Left ventricle myocardium inferior (tissue), 1 donor: ENCODE measurements at places on chromosomes 4 and X. TPM values are rescaled to one million over a fixed set of nuclear protein-coding genes. Genes with fewer than 3 reads are reported as not detected.

MAP9 gene
- total RNA-seq = 6.6 TPM

TEX13B gene
- total RNA-seq = not detected

LNX1 gene
- 9.5 TPM for total RNA-seq

TMEM255A gene
- total RNA-seq = 0.38 TPM

GPR82 gene
- total RNA-seq = 0.19 TPM

MPC1L gene
- not detected for total RNA-seq

FHIP1A gene
- 21.4 TPM for total RNA-seq

- no peak overlapping the region for H3K4me3 ChIP-seq
- no peaks in the 10 kb centered on the region for H3K36me3 ChIP-seq
- no peak for DNase-seq
- no peaks in the 10 kb centered on the region for H3K4me1 ChIP-seq
- H3K27ac ChIP-seq = no peak overlapping the region
Observed at GRCh38 chr4:25755911-25756310, 100.3 kb downstream of the SLC34A2 start.

DNA sequence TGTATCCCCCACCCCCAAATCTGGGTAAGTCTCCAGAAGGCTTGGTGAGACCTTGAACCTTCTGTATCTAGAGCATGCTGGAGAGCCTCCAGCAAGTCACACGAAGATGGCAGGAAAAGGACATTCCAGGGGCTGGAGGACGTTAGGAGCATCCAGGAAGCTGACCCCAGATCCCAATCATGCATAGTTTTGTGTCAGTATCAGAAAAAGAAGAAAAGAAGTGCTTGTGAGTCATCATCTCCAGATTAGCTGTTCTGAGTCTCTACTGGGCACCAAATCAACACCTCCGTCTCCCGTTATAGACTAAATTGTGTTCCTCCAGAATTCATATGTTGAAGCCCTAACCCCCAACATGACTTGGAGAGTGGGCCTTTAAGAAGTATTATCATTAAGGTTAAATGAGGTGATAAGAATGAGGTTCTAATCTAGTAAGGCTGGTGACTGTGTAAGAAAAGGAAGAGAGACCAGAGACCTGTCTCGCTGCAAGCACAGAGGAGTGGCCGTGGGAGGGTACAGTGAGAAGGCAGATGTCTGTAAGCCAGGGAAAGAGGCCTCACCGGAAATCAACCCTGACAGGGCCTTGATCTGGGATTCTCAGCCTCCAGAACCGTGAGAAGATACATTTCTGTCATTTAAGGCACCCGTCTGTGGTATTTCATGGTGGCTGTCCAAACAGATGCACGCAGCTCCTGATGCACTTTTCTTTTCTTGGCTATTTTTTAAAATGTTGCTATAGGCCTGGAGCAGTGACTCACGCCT is 38.1 kb upstream of the CLDN24 start:
- no peak overlapping the region for H3K27ac ChIP-seq
- H3K4me3 ChIP-seq = no peak overlapping the region

DNA sequence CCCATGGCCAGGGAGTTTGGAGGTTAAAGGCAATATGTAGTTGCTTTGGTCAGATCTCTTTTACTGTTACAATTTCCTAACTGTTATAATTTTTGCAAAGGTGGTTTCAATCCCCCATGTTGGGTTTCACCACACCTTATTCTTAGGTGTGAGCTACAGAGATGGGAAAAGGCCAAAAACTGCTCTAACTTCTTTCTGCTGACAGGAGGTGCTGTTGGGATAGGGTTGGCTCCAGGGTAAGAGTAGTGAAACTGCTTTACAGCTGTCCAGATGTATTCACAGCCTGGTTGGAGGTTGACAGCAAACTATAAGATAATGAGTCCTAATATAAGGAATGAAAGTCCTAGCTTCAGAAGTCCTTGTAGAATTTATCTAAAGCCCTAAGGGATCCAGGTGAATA is 181.3 kb upstream of the TEX13D start:
- no peaks in the 10 kb centered on the region for H3K4me1 ChIP-seq
- no peak overlapping the region for H3K4me3 ChIP-seq
- DNase-seq = no peak
- no peaks in the 10 kb centered on the region for H3K36me3 ChIP-seq
- H3K27ac ChIP-seq = no peak overlapping the region
- no peaks in the 10 kb centered on the region for H3K27me3 ChIP-seq

- H3K4me3 ChIP-seq = no peak overlapping the region
- H3K4me1 ChIP-seq = no peaks in the 10 kb centered on the region
- H3K36me3 ChIP-seq = no peaks in the 10 kb centered on the region
- no peak for DNase-seq
- H3K27me3 ChIP-seq = no peaks in the 10 kb centered on the region
- no peak overlapping the region for H3K27ac ChIP-seq
Observed at GRCh38 chrX:119156241-119156640, 28.6 kb upstream of the KIAA1210 start.

DNA sequence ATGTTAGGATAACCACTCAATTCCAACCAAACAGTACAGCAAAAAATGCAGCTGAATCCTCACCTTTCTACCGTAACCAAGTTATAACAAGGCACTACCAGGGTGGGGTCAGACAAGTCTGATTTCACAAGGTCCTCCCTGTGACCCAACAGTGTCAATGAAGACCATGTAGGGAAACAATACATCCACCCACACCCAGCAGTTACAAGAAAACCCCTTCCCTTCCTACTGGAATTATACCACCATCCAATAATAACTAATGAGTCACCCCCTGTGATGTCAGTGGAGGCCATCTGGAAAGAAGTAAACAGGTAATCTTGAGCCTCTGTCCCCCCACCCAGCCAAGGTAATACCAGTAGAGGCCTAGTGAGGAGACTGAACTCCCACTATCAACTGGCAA is 117.6 kb downstream of the FGF16 start:
- no peak overlapping the region for H3K4me3 ChIP-seq
- H3K27me3 ChIP-seq = no peaks in the 10 kb centered on the region
- DNase-seq = no peak
- H3K36me3 ChIP-seq = peaks cover 6% of the 10 kb centered on the region
- H3K27ac ChIP-seq = no peak overlapping the region
- no peaks in the 10 kb centered on the region for H3K4me1 ChIP-seq

DNA sequence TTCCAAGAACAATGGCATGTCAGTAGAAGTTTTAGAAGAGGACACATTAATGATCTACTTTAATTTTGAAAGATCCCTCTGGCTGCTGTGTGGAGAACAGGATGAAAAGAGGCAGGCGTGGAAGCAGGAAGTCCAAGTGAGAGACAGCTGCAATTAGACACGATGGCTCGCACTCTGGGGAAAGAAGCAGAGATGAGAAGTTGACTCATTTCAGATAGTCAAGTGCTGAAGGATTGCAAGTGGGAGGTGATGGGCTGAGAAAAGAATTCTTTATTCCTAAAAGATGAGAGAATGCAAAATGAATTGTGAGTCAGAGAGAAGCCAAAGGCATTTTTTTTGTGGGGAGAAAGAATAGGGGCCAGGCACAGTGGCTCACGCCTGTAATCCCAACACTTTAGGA is 16.5 kb downstream of the RXFP1 start:
- H3K36me3 ChIP-seq = no peaks in the 10 kb centered on the region
- no peaks in the 10 kb centered on the region for H3K4me1 ChIP-seq
- no peaks in the 10 kb centered on the region for H3K27me3 ChIP-seq

GRCh38 chr4:87624698-87625097 is 16.4 kb downstream of the DSPP start:
- H3K27ac ChIP-seq = no peak overlapping the region
- DNase-seq = no peak
- no peaks in the 10 kb centered on the region for H3K27me3 ChIP-seq
- no peaks in the 10 kb centered on the region for H3K36me3 ChIP-seq

DNA sequence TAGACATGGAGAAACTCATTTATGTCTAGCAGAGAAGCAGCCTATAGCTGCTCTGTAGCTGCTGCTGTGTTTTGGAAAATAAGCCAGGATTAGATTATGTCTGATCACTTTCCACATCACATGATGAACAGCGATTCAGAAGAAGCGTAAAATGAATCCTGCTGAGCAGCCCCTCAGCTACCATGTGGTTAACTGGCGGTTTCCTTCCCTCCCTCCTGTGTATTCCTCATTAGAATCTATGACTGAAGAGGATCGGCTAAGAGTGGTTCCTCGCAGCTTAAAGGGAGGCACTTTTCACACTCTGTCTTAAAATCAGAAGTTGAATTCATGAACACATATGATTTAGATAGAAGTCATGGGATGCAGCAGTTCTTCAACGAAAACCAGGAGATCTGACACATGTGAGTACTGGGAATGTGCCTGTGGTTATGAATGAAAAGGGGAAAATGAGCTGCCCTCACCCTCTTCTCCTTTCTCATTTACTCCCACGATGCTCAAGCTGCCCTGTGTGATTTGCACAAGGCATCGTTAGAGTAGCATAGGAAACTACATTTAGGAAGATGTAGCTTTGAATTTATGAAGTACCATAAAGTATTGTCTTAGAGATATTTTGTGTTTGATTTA is at the start of gene PPEF1:
Gene PPEF1 (plus strand): TSS at position 220 of the 624 bp plus-strand sequence. CDS start 136 bp downstream, at position 356.
- no peak for DNase-seq
- no peaks in the 10 kb centered on the region for H3K36me3 ChIP-seq
- H3K4me3 ChIP-seq = no peak within 1 kb of the TSS
- H3K27me3 ChIP-seq = no peaks in the 10 kb centered on the region
- H3K27ac ChIP-seq = no peak within 1 kb of the TSS

DNA sequence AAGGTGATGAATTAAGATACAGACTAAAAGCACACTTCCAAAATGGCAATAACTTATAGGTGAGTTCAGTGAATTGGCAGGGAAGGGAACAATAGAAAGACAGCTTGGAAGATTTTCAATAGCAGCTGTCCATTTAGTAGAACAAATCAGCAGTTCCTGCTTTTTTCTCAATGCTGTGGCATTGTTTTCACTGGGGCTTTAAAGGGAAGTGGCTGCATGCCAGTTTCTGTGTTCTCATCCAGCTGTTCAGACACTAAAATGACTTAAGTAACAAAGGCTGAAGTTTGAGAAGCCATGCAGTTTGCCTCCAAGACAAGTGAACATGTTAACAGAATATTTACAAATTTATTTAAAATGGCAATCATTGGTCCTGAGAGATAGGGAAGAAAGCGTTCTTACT is 291.9 kb downstream of the FAM47A start:
- H3K27ac ChIP-seq = no peak overlapping the region
- no peaks in the 10 kb centered on the region for H3K36me3 ChIP-seq
- DNase-seq = no peak
- H3K4me3 ChIP-seq = no peak overlapping the region
- no peaks in the 10 kb centered on the region for H3K27me3 ChIP-seq

DNA sequence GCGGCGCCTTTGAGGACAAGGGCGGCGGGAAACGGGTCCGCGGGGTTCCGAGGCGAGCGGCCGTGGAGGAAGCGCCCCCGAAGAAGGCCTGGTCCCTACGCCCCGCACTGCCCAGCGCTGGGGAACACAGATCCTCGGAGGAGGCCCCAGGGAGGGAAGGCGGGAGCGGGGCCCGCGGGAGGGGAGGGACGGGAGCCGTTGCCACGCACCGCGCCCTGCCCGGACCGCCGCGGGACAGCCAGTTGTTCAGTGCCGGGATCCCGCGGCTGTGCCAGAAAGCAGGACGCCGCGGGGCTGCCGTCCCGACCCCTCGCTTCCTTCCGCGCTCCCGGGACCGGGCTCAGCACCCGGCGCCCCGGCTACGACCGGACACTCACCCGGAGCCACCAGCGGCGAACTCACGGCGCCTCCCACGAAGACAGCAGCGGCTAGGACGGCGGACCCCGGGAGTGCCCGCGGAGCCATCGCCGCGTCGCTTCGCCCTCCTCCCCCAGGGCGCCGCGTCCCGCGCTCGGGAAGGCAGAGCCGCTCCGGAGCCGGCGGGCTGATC is 278 bp downstream of the RELL1 start:
- DNase-seq = peak; percentile 58
- H3K4me1 ChIP-seq = peaks cover 48% of the 10 kb centered on the region
- peak overlapping the region; percentile 92 for H3K4me3 ChIP-seq
- H3K27me3 ChIP-seq = no peaks in the 10 kb centered on the region
- no peaks in the 10 kb centered on the region for H3K36me3 ChIP-seq

DNA sequence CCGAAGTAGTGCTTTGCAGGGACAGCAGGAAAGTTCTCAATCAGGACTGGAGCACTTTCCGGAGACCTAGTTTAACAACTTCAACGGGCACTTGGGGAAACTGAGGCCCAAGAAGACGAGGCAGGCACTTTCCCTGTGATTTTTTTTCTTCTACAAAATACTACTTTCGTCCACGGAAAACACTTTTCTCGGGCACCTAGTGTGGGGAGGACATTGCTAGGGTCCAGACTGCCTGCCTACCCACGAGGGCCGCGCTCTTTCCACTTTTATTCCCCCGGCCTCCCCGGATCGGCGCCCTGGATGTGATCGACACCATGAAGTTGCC is 125.4 kb upstream of the CXorf66 start:
- peaks cover 3% of the 10 kb centered on the region for H3K4me1 ChIP-seq
- H3K36me3 ChIP-seq = no peaks in the 10 kb centered on the region
- H3K27me3 ChIP-seq = peaks cover 18% of the 10 kb centered on the region
- no peak overlapping the region for H3K27ac ChIP-seq
- H3K4me3 ChIP-seq = peak overlapping the region; percentile 60

- no peak overlapping the region for H3K27ac ChIP-seq
- DNase-seq = peak; percentile 13
- no peaks in the 10 kb centered on the region for H3K27me3 ChIP-seq
- peaks cover 63% of the 10 kb centered on the region for H3K36me3 ChIP-seq
Observed at GRCh38 chr4:10074767-10075105, 41.9 kb downstream of the WDR1 start.

GRCh38 chr4:140982613-140983340 is 150.5 kb downstream of the RNF150 start:
- H3K27ac ChIP-seq = peak overlapping the region; percentile 58
- H3K36me3 ChIP-seq = no peaks in the 10 kb centered on the region
- no peak overlapping the region for H3K4me3 ChIP-seq
- no peaks in the 10 kb centered on the region for H3K27me3 ChIP-seq
- peaks cover 56% of the 10 kb centered on the region for H3K4me1 ChIP-seq
- no peak for DNase-seq

GRCh38 chr4:7384003-7384928 is 50.5 kb downstream of the PSAPL1 start:
- peaks cover 6% of the 10 kb centered on the region for H3K27me3 ChIP-seq
- no peak for DNase-seq
- H3K4me1 ChIP-seq = peaks cover 8% of the 10 kb centered on the region
- H3K4me3 ChIP-seq = no peak overlapping the region
- no peaks in the 10 kb centered on the region for H3K36me3 ChIP-seq

- no peak for DNase-seq
- H3K27ac ChIP-seq = peak overlapping the region; percentile 25
- no peak overlapping the region for H3K4me3 ChIP-seq
- H3K36me3 ChIP-seq = no peaks in the 10 kb centered on the region
- H3K4me1 ChIP-seq = peaks cover 24% of the 10 kb centered on the region
- H3K27me3 ChIP-seq = no peaks in the 10 kb centered on the region
Observed at GRCh38 chr4:77699731-77700210, 94.2 kb downstream of the CXCL13 start.

- peaks cover 43% of the 10 kb centered on the region for H3K36me3 ChIP-seq
- peak overlapping the region; percentile 8 for H3K27ac ChIP-seq
- no peak overlapping the region for H3K4me3 ChIP-seq
- H3K4me1 ChIP-seq = peaks cover 34% of the 10 kb centered on the region
- no peak for DNase-seq
- H3K27me3 ChIP-seq = no peaks in the 10 kb centered on the region
Observed at GRCh38 chr4:186622788-186623464, 67.6 kb upstream of the MTNR1A start.

- H3K27ac ChIP-seq = peak overlapping the region; percentile 84
- H3K36me3 ChIP-seq = no peaks in the 10 kb centered on the region
- no peaks in the 10 kb centered on the region for H3K27me3 ChIP-seq
- no peak for DNase-seq
- H3K4me3 ChIP-seq = peak overlapping the region; percentile 82
Observed at GRCh38 chrX:15790769-15791290, 546 bp downstream of the ZRSR2 start.

GRCh38 chr4:185473247-185473646 is 1.7 kb upstream of the CCDC110 start:
- H3K27me3 ChIP-seq = no peaks in the 10 kb centered on the region
- no peak overlapping the region for H3K27ac ChIP-seq
- no peak overlapping the region for H3K4me3 ChIP-seq
